ENCODE measurements at places on chromosomes 4 and X.

- DNase-seq, result no peak
Measured at GRCh38 chrX:140933016-140933415, 69.4 kb upstream of the SPANXB1 start.

- DNase-seq, result no peak
Measured at GRCh38 chrX:107667426-107667825, 39.1 kb downstream of the PRPS1 start.

DNA sequence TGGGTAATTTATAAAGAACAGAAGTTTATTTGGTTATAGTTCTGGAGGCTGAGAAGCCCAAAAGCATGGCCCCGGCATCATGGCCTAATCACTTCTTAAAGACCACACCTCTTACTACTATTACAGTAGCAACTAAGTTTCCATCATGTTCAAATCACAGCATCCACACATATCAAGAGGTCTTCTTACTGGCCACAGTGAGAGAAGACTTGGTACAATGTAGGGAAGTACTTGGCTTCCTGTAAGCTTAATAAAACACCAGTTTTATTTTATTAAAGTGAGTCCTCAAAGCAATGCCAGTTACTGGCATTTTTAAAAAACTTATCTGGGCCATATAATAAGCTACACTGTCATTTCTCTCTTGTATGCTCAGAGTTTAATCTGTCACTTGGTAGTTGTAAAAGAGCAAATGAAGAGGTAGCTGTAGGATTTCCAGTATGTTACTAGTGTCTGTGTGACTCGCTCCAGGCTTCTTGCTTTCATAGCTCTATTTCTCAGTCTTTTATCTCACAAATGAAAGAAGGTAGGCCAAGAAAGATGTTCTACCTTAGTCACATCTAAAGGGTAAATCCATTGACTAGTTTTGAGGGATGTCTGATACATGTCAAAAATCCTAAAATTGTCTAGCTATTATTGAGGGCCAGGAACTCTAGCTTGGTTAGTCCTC, 159.2 kb upstream of the CPEB2 start:
- DNase-seq, result no peak

GRCh38 chr4:9762823-9763475, 18.5 kb upstream of the DRD5 start:
- DNase-seq, result no peak

GRCh38 chrX:55783723-55784122, 66.2 kb downstream of the RRAGB start:
- no peak for DNase-seq

DNA sequence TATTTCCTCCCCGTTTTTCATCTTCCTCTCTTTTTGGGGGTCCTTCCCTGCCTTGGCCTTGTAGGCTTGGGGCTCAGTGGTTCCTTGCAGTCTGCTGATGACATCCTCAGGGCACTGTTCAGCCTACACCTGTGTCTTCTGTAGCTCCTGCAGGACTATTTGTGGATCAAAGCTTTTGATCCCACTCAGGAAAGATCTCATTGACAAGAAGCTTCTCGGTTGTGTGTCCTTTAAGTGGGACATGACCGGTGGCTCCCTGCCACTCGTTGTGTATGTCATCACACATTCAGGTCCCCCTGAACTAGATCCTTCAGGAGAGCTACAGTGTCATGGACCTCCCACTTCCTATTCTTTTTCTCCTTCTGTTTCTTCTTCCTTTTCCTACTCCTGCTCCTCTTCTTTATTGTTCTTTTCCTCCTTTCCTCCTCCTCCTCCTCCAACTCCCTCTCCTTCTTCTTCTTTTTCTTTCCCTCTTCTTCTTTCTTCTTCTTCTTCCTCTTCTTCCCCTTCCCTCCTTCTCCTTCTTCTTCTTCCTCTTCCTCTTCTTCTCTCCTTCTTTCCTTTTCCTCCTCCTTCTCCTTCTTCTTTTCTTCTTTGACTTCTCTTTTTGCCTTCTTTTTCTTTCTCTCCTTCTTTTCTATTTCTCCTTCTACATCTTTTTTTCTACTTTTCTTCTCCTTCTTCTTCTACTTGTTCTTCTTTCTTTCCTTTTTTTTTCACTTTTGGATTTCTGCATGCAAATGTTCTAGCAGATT, 67.8 kb downstream of the NBDY start:
- DNase-seq, result no peak

DNA sequence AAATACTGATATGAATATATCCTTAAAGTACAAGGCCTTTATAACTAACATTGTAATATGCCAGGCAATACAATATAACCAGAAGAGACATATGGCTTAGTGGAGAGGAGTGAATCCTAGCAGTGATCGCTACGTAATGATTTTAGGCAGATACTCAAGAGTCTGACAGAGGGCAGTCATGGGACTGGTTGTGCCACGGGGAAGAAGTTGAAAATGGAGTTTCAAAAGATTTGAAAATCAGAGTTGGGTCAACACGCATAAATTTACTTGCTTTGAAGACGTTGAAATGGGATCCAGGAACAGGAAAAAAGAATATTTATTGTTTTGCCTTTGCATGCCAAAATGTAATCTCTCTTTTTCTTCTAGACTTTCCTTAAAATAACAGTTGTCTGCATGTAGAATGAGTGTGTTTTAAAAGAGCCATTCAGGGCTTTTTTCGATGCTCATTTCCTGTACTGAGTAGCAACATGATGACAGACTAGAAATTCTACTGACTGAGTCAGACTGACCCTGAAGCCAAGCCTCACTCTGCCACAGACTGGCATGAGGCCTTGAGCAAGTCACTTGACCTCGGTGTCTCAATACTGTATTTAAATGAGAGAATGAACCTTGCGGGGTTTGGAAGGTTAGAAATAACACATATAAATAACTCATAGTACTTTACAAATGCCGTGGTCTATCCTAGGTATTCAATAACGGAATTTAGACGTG, 8.1 kb upstream of the SMS start:
- no peak for DNase-seq

DNA sequence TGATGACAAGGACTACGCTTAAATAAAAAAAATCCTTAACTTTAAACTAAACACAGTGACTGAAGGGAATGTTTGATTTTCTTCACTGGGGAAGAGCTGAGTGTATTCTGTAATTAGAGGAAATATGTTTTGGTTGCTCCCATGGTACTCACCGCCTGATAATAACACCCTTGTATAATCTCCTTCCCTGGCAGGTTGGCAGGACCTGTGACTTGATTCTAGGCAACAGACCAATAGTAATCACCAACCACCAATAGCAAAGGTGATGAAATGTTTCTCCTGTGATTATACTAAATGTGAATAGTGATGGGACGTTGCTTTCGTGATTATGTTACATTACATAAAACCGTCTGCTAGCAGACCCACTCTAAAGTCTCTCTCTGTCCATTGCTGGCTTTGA, 536.8 kb upstream of the CPEB2 start:
- no peak for DNase-seq

- no peak for DNase-seq
Measured at GRCh38 chrX:122135070-122135469, 1049.0 kb upstream of the GRIA3 start.

DNA sequence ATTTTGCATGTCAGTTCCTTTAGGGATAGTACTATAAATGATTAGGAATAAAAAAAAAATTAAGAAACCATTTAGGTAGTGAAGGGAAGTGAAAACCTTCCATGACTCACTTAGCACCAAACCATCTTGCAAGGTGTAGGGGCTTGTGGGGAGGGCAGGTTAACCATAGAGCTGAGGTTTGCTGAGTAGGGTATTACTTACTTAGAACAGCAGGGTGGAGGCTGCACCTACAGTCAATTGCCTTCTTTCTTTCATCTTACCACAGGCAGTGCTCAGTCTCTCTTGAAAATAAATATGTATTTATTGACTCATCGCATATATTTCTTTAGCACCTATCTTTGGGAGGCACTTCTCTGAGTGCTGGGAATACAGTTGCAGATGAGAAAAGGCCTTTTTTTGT, 104.9 kb upstream of the GIMD1 start:
- no peak for DNase-seq

DNA sequence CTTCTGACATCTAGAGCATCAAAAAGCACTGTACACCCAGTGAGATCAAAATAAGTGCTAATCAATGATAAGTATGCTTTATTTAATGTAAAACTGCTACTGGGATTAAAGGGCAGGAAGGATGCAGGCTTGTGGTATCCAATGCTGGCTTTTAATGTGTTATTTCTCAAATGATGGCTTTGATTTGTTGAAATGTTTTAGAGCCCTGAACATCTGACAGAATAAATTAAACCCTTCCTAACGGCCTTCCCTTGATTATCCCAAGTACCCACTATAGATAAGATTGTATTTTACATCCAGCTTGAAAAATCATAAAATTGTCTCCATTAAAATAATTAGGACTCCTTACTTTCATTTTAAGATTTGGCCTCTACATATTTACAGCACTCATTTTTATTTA, 382.9 kb downstream of the HNRNPD start:
- no peak for DNase-seq

DNA sequence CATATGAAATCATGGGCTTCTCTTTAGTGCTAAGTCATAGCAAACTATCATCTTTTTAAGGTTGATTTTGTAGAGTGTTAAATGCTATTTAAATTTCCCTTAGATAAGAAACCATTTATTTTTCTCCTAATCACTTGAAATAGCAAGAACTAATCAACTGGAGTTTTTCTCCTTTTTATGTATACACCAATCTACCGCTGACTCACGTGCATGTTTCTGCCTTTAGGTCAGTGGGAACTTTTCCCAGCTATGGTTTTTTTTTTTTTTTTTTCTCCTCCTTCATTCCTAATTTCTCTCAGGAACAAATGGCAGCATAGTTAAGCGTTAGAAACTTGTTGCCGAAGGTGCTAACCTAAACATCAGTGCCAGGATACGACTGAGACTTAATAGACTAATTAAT, 176.4 kb downstream of the BMPR1B start:
- no peak for DNase-seq

DNA sequence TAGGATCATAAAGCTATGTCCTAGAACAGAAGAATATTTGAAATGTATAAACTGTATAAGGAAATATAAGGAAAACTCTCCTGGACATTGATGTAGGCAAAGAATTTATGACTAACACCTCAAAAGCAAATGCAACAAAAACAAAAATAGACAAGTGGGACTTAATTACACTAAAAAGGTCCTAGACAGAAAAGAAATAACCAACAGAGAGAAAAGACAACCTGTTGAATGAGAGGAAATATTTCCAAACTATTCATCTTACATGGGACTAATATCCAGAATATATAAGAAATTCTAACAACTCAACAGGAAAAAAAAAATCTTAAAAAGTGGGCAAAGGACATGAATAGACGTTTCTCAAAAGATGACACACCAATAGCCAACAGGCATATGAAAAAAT, 54.4 kb upstream of the PRDX4 start:
- no peak for DNase-seq

DNA sequence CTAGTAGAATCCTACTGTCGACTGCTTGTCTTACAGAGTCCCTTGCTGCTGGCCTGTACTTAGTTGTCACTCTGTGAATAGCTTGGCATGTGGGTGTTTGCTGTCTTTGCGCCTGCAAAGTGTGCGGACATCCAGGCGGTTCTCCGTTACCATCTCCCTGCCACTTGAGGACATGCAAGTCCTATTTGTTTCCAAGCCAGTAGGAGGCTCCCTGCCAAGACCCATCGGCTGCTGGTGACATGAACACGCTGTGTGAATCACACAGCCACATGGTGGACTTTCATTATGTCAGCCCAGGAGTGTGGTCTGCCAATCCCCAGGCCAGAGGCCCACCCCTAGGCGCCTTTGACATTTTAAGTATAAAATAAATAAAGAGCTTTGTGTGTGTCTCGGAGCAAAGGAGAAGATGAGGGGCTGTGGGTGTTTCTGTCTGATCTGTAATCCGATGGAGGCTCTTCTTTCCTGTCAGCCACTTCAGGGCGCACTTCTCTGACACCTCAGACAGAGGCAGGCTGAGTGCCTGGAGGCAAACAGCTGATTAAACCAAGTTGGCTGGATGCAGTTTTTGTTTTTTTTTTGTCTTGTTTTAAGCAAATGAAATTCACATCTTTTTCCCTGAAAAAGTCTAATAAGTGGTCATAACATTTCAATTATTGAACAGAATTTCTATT, 51.5 kb downstream of the ALPK1 start:
- DNase-seq, result no peak

GRCh38 chr4:154164931-154165839, 326.4 kb downstream of the DCHS2 start:
- no peak for DNase-seq

DNA sequence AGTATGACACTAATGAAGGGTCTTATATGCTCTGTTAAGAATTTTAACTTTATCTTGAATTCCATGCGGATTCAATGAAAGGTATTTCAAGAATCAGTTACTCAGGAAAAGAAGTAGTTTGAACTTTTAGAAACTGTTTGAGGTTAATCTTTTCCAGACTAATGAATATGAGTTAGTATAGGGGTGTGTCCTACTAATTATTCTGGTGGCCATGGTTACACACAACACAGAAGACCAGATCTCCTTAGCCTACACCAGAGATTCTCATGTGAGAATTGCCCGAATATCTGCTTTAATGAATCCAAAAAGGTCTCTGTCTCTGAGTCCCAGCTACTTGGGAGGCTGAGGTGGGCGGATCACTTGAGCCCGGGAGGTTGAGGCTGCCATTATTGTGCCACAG, 100.4 kb downstream of the MMRN1 start:
- DNase-seq, result no peak

DNA sequence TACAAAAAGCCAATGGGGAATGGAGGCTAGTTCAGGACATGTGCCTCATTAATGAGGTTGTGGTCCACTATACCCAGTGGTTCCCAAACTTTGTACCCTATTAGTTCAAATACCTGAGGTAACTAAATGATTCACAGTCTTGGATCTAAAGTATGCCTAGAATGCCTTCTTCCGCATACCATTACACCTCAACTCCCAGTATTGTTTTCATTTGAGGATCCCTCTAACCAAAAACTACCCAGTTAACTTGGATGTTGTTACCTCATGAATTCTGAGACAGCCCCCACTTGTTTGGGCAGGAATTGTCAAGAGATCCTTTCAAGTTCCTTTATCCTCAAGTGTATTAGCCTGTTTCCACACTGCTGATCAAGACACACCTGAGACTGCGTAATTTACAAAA, 439.2 kb downstream of the PCDH10 start:
- DNase-seq, result no peak

DNA sequence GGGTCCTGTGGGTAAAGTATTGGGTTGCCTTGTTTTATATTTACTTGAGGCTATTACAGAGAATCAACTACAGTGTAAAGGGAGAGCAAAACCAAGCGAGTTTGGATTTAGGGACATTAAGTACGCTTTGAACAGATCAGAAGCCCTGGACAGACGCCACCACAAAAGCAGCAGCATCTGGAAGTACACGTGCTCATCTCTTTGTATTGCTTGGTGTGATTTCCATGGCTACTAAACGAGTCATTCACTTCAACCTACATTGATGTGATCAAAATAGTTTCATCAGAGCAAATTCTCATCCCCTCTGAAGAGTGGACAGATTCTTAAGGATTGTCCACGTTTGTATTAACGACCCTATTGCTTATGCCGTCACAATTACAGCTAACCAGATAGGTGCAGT, 85.1 kb downstream of the SORBS2 start:
- no peak for DNase-seq

Measured in stimulated activated CD8-positive, alpha-beta memory T cell treated with anti-CD3 and anti-CD28 coated beads, Interleukin-7, amount 100 ng/mL, for 1 hour (primary cell).